ENCODE measurements at places on chromosomes 2 and 18. TPM values are rescaled to one million over a fixed set of nuclear protein-coding genes. Genes with fewer than 3 reads are reported as not detected.

The BOLL gene
- total RNA-seq, result not detected

The SP9 gene
- total RNA-seq, result not detected

The GCG gene
- total RNA-seq, result not detected

The ALK gene
- total RNA-seq, result not detected

The HSBP1L1 gene
- total RNA-seq, result 23.2 TPM

The LYPD1 gene
- 9.3 TPM for total RNA-seq

The PTH2R gene
- total RNA-seq, result not detected

The CPO gene
- not detected for total RNA-seq

The NOSTRIN gene
- total RNA-seq, result not detected

The STPG4 gene
- total RNA-seq, result not detected

The ASAP2 gene
- 31.2 TPM for total RNA-seq

- DNase-seq, result no peak
These were observed 147.5 kb upstream of the SESTD1 start for GRCh38 chr2:179412112-179412511.

DNA sequence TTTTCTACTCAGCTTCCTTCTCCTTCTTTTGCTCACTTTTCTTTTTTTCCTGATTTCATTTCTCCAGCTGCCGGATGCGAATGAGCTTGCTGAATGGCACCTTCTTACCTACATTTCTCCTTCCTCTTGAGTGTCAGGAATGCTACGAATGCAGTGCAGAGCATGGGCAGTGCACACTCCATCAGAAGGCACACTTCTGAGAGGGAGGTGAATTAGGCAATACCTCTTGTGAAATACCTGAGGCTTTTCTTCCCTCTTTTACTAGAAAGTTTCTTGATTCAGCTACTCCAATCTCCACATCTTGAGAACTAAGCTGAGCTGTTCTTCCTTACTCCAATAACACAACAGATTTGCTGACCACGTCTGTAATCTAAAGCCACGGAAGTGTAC is 51.1 kb downstream of the PLEKHM3 start:
- DNase-seq, result no peak

DNA sequence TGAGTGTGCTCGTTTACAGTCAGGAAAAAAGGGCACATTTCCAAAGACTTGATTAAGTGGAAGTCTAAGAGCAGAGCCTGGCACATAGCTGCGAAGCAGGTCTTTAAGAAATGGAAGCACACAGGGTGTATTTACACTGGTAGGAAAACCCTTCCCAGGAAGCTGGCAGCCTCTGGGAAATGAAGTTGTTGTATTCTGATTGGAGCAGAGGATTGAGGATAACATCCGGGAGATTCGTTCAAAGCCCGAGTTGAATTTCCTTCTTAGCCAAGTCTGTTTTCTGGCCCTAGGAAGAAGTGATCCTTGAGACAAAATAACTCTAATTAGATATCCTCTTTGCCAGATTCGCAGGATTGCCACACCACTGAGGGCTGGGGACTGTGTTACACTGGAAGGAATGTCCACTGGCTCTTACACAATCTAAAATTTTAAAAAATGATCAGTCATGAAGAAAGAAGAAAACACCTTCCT is 75.9 kb downstream of the ITGB1BP1 start:
- DNase-seq, result peak; percentile 14

GRCh38 chr2:39567507-39567906 is 98.2 kb upstream of the TMEM178A start:
- DNase-seq, result no peak

DNA sequence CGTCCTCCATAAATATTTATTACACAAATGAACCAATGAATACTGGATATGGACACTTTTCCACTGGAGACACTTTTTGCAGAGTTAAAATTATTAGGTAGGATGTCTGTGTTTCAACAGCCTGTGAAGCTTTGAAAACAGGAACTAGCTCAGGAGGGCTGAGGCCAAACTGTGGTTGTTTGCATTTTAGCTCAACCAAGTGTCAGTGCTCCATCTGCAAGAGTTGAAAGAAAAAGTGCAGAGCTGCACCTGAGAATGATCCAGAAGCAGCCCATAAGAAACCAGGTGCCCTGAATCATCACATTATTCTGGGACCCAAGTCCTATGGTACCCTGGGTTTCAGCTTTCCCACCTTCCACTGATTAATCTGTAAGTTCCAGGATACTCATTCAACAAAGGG is 180.4 kb downstream of the TRIB2 start:
- DNase-seq, result no peak

GRCh38 chr2:120768112-120769048 is 32.7 kb downstream of the GLI2 start:
- DNase-seq, result no peak

DNA sequence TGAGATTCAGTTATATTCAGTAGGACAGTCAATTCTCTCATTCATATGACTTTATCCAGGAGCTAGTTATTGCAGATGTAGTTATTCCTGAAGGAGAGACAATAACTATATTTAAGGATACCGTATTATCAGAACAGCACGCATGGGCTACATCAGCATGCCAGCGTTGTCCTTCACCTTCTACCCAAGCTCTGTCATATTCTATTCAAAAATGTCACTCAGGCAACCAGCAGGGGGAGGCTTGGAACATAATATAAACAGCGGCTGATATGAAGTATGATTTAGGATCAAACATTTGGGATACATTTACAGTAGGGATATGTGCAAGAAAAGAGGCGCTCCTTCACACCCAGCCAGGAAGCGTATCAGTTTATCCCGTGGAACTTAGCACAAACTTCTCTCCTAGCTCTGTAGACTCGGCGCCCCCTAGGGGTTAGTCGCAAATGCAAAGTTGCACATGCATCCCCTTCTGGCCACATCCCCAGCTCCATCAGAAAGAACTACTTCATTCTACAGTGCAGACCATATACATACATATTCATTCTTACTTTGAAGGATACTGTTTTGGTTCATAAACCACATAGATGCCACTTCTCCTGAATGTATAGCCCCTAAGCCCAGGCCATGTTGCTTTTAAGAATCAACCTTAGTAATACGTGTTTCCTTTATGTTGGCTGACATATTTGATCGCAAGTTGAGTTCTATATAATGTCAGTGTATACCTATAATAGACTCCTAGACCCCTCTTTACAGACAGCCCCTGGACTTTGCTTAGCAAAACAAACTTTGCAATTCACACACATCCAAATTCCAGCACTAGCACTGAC is 759.4 kb downstream of the ADCYAP1 start:
- no peak for DNase-seq

DNA sequence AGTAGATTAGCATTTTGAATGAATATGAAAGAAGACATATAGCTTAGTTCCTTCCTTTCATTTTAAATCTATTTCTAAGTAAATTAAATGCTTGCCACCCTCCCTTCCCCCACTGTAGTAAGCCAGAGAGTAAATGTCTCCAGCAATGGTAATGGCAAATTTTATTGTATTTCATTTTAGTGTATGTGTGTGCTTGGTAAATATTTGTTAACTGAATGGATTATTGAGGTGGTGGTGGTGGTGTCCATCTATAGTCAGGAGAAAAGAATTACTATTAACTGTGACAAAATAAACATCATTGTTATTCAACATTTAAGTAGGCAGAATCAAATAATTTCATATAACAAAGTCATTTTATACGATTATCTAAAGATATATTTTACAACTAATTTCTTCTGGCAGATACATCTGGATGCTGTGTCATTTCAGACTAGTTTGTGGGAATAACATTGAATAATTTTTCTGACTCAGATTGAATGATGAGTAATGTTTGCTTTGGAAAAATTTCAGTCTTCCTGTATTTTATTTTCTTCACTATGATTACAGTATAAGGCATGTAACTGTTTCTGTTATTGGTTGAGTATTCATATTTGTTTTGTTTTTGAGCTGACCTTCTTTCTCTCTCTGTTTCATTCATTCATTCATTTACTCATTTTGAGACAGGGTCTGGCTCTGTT is 18.3 kb downstream of the ASXL3 start:
- DNase-seq, result no peak

DNA sequence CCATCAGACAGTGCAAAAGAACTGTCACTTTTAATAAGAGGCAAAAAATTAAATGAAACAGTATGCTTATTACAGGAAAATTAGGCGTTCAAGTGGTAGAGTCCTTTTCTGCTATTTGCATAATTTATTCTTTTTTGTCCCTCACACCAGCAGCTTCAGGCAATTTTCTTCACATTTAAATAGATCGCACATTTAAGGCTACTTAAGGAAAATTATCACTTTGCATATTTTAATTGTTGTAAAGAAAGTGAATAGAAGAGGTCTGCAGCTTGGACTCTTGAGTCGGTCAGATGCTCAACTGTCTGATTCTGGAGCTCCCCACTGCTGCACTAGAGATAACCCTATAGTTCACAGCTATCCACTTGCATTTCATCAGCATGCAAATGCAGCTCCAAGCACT is 141.3 kb downstream of the FIGN start:
- DNase-seq, result no peak

DNA sequence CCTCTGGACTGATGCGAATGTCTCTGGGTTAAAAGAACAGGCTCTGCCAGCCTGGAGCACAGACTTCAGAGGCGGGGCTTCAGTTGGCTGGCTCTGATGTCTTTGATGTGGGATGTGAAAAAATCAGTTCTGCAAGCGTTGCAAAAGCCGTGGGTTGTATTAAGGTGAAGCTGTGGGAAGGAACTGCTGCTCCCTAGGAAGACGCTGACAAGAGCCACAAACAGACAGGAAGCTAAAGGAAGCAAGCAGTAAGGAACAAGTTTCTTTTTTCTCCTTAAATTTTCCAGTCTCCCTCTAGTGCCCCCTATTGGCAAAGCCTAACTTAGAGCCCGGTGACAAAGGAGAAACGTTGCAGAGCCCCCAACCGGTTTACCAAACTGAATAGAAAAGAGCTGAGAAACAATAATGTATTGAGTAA is 239.0 kb downstream of the CCDC178 start:
- no peak for DNase-seq

- DNase-seq, result no peak
These were observed 13.3 kb upstream of the PXDN start for GRCh38 chr2:1757567-1757966.

DNA sequence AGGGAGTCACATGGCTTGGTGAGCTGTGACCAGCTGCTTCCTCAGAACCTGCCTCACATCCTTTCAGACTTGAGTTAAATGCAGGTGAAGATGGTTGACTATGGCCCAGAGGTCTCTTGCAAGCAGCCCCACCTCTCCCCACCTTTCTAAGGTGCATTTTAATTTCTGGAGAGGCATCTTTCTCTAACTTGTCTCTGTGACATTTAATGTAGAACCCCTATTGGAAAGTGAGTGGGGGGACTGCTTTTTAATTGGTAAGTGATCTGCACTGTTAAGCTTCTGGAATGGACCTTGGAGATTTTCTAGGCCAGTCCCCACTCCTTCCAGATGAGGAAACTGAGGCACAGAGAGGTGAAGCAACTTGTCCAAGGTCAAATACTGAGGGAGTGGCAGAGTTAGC is 37.3 kb upstream of the SKOR2 start:
- no peak for DNase-seq

DNA sequence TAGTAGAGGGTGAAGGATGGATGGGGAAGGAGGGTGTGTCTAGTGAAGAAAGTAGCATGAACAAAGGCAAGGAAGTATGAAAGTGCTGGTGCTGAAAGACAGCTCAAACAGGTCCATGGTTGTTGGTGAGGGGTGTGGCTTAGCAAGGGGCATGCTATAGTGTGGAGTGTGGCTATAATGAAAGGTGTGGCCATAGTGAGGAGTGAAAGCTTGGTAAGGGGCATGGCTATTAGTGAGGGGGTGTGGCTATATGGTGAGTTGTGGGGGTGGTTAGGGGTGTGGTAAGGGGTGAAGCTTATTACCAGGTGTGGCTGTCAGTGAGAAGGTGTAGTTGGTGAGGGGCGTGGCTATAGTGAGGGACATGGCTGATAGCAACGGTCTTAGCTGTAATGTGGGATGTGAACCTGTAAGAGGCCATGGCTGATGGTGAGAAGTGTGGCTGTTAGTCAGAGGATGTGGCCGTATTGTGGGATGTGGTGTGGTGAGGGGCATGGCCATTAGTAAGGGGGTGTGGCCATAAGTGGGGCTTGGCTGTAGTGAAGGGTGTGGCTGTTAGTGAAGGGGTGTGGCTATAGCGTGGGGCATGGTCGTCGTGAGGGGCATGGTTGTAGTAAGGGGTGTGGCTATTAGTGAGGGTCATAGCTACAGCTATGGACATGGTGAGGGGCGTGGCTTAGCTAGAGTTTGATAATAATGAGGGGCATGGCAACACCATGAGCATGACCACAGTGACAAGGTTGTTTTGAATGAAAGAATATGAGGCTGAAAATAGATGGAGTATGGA is 549.6 kb downstream of the FBXO15 start:
- no peak for DNase-seq

DNA sequence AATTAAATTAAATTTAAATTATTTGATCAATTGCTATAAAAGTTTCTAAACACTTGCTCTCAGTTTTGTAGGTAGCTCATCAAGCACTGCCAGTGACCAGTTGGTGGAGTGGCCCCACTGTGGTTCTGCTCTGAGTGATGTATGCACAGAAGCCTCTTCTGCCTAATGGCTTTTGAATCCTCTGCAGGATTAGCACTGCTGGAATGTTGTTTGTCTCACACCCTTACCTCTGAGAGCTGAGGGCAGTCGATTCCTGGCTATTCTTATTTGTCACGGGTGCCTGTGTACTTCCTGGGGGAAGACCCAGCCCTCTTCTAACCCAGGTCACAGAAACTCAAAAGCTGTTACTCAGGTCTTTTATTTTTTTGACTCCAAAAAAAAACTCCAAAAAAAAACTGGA is 9.5 kb downstream of the CAPN14 start:
- DNase-seq, result no peak

DNA sequence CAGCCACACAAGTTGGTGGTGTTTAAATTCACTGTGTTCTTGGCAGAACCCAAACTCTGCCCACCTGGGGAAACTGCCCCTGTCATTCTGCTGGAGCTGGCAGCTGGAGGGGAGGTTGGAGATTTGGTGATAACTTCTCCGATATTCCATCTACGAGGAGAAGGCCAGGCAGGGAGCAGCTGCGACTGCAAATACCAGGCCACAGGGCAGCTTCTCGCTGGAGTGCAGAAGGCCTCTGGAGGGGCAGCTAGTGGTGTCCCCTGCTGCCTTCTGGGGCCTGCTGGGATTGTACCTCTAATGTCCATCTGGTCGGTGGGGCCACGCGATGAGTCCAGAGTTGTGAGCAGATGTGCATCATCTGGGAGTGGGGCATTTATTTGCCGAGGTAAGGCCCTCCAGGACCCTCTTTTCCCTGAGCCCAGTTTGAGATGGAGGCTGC is 98.9 kb downstream of the ACKR3 start:
- DNase-seq, result no peak

- DNase-seq, result no peak
These were observed 76.8 kb downstream of the OSBPL6 start for GRCh38 chr2:178271094-178271493.

GRCh38 chr18:3720818-3721545 is 271.0 kb downstream of the TGIF1 start:
- DNase-seq, result no peak

GRCh38 chr2:118800736-118801135 is 46.7 kb downstream of the EN1 start:
- no peak for DNase-seq

DNA sequence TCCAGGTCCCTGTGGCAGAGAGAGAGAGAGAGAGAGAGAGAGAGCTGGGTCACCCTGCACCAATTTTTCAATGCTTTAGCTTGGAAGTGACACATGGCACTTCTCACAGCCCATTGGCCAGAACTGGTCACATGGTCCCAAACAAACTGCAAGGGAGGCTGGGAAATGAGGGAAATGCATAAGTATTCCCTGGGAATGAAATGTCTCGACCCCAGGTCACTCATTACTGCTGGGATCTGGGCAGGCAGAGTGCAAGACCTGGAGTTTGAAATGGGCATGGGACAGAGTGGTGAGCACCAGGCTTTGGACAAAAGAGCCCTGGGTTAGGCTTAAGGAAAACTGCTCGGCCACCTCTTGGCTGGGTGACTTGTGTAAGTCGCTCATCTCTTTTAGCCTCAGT is 37.0 kb downstream of the SMAD7 start:
- DNase-seq, result no peak

All from HFFc6 (cell line).